Colonic mucosa (tissue), 4 donors: ENCODE measurements at places on chromosomes 1 and 21.

- H3K4me3 ChIP-seq = no peak overlapping the region
- H3K27me3 ChIP-seq = no peaks in the 10 kb centered on the region
- H3K4me1 ChIP-seq = no peaks in the 10 kb centered on the region
- H3K27ac ChIP-seq = no peak overlapping the region
- DNase-seq = no peak
Measured at GRCh38 chr1:193614817-193615216, 428.4 kb upstream of the B3GALT2 start.

DNA sequence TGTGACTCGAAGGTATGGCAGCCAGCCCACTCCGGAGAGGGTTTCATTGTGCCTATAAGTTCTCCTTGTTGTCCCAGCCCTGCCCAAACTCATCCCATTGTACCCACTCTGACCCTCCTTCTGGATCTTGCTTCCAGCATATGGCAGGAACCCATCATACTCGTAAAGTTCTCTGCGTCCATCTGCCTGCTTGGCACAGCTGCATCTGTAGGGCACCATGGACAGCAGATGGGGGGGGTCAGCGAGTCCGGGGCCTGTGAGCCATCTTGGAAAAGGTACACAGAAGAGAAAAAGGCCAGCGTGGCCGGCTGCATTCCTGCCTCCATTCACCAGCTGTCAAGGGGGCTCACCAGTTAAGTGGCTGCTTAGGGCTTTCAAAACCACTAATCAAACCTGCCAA, 94.9 kb upstream of the IGSF21 start:
- no peak overlapping the region for H3K27ac ChIP-seq
- no peaks in the 10 kb centered on the region for H3K27me3 ChIP-seq
- DNase-seq = no peak
- H3K4me3 ChIP-seq = no peak overlapping the region

DNA sequence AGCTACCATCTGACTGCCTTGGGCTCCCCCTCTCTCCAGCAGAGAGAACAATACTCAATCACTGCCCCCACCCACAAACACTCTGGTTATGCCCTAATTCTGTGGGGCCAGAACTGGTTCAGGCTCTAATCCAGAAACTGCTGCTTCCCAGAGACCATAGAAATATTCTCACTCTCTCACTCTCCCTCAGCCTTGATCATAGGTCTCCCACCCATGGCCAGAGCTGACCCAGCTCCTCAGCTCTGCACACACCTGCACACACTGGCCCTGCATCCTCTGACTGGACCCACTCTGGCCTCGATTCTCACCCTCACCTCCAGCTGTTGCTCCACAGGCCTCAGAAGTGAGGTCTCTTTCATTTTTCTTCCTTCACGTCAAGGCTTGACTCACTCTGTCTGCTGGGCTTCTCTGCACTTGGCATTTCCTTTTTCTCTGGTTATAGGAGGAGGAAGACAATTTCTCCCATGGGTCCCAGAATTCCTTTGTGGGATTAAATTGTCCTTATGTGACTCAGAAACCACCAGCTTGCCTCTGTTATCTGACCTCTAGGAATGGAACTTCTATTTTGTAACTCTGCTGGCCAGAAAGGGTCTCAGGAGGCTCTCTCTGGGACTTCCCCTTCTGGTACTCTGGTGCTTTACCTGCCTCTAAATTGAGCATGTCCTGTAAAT, 15.6 kb upstream of the ZMYM6 start:
- H3K36me3 ChIP-seq = no peaks in the 10 kb centered on the region
- no peaks in the 10 kb centered on the region for H3K4me1 ChIP-seq
- no peak overlapping the region for H3K4me3 ChIP-seq
- no peaks in the 10 kb centered on the region for H3K27me3 ChIP-seq
- DNase-seq = no peak
- no peak overlapping the region for H3K27ac ChIP-seq

GRCh38 chr1:9061252-9061960, 8.0 kb downstream of the SLC2A5 start:
- H3K4me3 ChIP-seq = no peak overlapping the region
- H3K36me3 ChIP-seq = no peaks in the 10 kb centered on the region
- H3K27ac ChIP-seq = no peak overlapping the region
- DNase-seq = no peak
- H3K4me1 ChIP-seq = no peaks in the 10 kb centered on the region
- H3K27me3 ChIP-seq = no peaks in the 10 kb centered on the region

DNA sequence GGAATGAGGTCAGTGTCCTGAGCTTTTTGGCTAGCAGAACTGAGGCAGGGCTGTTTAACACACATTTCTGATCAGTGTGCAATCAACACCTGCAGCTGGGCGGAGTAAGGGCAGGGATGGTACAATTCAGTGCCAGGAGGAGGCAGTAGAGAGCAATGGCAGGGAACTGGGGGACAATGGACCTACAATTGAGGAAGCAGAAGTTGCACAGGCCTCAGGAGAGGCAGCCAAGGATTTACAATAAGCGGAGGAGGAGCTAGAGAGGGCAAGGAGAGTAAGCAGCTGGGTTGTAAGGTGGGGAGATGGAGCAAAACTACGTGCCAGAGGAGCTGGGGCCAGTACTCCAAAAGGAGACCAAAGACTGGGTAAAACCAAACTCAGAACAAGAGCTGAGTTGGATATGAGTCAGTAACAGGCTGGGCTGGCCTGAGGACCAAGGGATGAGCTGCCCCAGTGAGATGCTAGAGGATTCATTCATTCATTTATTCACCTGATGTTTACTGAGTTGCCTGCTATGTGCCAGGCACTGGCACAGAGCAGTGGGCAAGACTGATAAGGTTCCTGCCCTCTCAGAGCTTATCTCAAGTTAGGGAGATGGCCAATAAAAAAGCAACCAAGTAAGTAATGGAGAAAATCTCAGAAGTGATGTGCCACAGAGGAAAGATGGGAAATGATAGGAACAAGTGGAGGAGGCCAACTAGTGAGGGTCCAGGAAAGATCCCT, 10.4 kb upstream of the GALE start:
- DNase-seq = peak; percentile 90
- H3K36me3 ChIP-seq = no peaks in the 10 kb centered on the region
- H3K4me1 ChIP-seq = no peaks in the 10 kb centered on the region
- H3K27me3 ChIP-seq = no peaks in the 10 kb centered on the region
- H3K27ac ChIP-seq = no peak overlapping the region

DNA sequence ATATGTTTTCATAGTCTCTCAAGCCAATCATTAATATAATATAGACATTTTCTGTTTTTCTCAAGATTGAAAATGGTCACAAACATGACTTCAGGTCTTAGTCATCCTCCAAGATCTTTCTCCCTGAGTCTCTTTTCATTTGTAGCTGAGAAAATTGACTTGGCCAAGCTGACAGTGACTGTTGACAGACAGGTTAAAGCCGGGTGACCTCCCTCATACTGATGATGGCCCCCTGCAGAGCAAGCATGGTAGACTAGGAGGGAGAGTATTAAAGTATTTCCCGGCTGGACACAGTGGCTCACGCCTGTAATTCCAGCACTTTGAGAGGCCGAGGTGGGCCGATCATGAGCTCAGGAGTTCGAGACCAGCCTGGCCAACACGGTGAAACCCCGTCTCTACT, 6.8 kb upstream of the KIAA1614 start:
- no peaks in the 10 kb centered on the region for H3K4me1 ChIP-seq
- DNase-seq = no peak
- H3K36me3 ChIP-seq = no peaks in the 10 kb centered on the region
- H3K4me3 ChIP-seq = no peak overlapping the region
